ENCODE measurements at places on chromosomes 12 and 14. TPM values are rescaled to one million over a fixed set of nuclear protein-coding genes. Genes with fewer than 3 reads are reported as not detected.

CMAS gene
- polyA plus RNA-seq, result 108 TPM

FAM181A gene
- not detected for polyA plus RNA-seq

P2RX2 gene
- polyA plus RNA-seq, result not detected

CLEC1A gene
- polyA plus RNA-seq, result not detected

TXNDC16 gene
- polyA plus RNA-seq, result 3.2 TPM

CHGA gene
- polyA plus RNA-seq, result not detected

SERPINA5 gene
- not detected for polyA plus RNA-seq
